ENCODE measurements at places on chromosomes 11 and 22. TPM values are rescaled to one million over a fixed set of nuclear protein-coding genes. Genes with fewer than 3 reads are reported as not detected.

LAMTOR1 gene
- total RNA-seq: 96.0 TPM

GGT1 gene
- 65.1 TPM for total RNA-seq

SAA4 gene
- 0.62 TPM for total RNA-seq

CHRM1 gene
- total RNA-seq: 6.8 TPM

CCDC89 gene
- 1.6 TPM for total RNA-seq

GRCh38 chr22:29205252-29205593, 473 bp upstream of the EMID1 start:
- DNase-seq: no peak

- DNase-seq: peak; percentile 5
Observed at GRCh38 chr11:69894648-69895047, 75.4 kb upstream of the FGF3 start.

- no peak for DNase-seq
Observed at GRCh38 chr11:3085052-3085451, 27.8 kb upstream of the CARS1 start.

DNA sequence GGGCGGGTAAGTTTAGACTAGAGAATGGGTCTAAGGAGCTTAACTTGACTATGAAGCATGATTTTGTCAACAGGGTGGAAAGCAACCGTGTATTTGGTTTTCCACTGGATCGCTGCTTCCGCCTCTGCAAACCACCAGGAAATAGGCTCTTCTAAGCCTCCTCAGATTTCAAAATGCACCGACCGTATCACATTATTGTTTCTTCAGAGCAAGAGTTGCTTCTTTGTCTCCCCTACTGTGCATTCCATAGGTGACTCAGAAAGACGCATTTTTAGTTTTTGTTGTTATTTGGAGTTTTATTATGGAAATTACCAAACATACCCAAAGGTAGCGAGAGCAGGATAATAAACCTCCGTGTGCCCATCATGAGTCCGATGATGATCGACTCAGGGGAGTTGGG, 64.3 kb upstream of the RASD2 start:
- DNase-seq: no peak

DNA sequence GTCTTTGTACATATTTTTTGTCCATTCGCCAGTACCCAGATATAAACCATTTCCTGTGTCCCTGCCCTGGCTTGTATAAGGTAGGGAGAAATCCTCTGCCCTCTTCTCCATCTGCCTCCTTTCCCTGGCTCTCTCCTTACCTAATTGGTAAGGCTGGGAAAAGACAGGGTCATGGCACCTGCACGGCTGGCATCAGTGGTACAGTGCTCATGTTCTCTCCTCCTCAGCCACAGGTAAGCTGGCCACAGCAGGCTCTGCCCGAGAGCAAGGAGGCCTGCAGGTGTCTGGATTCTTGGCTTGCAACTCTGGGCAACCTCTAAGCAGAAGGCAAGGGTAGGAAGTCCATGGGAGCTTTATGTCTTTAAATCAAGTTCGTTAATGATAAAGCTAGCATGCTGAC, 419.9 kb downstream of the BUD13 start:
- no peak for DNase-seq

DNA sequence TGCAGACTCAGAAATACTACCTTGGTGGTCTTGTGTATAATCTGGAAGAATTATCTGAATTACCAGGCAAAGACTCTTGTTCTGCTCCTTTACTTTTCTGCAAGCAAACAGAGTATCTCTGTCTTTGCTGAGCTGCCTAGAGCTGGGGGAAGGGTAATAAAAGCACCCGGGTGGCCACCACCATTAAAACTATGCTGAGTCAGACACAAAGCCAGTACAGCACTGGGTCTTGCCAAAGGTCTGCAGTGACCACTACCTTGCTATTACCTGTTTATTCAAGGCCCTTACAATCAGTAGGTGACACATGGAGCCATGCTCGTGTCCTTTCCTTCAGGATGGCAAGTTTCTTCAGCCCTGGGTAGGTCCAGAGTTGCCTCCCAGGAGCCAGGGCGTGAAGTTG, 420.6 kb upstream of the CNTN5 start:
- no peak for DNase-seq

GRCh38 chr11:64305691-64306562, 603 bp downstream of the ESRRA start:
- peak; percentile 87 for DNase-seq

GRCh38 chr22:43427296-43428004, 15.6 kb downstream of the MPPED1 start:
- DNase-seq: peak; percentile 21
